ENCODE measurements at places on chromosomes 4 and X. TPM values are rescaled to one million over a fixed set of nuclear protein-coding genes. Genes with fewer than 3 reads are reported as not detected.

- DNase-seq: peak; percentile 84
Observed at GRCh38 chr4:127533028-127533700, 99.6 kb upstream of the INTU start.

CTAG2 gene
- not detected for total RNA-seq

TSPAN7 gene
- 13.7 TPM for total RNA-seq

GRCh38 chr4:41428601-41429279 lies 109.2 kb upstream of the LIMCH1 start:
- DNase-seq: no peak

DNA sequence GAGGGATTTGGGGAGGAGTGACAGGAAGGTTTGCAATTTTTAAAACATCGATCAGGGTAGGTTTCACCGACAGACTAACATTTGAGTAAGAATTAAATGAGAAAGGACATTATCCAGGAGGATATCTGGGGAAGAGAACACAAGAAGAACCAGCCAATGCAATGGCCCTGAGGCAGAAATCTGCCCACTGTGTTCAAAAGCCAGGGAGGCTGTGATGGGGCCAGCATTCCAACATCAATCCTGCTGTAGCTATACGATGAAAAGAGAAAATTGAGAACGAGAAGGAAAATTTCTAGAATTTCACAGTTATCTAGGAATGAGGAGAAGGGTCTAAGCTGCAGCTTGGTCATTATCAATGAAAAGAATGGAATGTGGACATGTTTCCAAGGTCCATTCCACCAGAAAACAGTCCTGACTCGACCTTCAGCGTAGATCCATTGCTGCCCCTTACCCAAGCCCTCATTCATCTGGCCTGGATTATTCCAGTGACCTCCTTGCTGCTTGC lies 84.4 kb downstream of the APBB2 start:
- no peak for DNase-seq

DNA sequence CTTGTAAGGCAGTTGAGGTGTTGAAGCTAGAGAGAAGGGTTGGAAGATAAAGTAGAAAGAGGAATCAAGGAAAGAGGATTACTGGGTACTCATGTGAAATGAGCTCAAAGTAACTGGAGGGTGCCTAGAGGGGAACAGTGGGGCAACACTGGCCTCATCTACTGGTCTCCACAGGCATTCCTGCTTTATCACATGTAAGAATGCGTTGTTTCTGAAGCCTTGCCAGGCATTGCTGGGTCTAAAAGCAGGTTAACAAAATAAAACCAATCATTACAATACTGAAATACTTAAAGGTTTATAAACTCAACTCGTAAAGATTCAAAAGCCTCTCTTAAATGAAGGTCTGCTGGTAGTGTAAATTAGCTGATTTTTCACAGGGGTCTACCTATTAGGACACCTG lies 96.0 kb downstream of the FANCB start:
- no peak for DNase-seq

GRCh38 chr4:25609976-25610375 lies 45.7 kb upstream of the SLC34A2 start:
- DNase-seq: no peak

PPP2R2C gene
- 4.8 TPM for total RNA-seq

- DNase-seq: no peak
Observed at GRCh38 chr4:41282366-41282765, 25.6 kb downstream of the UCHL1 start.

DNA sequence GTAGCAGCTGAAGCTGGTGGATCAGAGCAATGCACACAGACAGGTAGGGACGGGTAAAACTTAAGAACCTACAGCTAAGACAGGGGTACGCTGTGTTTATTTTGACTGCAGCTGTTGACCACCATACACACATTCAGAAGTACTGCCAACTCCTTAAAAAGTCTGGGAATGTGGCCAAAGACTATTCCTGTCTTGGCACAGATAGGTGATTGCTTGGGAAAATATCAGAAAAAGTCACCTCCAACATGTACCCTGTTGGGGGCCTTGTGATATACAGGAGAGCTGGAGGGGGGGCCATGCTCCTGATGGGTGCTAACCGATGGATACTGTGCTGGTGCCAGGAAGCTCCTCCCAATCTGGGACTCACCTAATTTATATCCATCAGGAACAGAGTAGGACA lies 121.2 kb downstream of the VCX2 start:
- DNase-seq: no peak

KIF4A gene
- total RNA-seq: 0.32 TPM

DNA sequence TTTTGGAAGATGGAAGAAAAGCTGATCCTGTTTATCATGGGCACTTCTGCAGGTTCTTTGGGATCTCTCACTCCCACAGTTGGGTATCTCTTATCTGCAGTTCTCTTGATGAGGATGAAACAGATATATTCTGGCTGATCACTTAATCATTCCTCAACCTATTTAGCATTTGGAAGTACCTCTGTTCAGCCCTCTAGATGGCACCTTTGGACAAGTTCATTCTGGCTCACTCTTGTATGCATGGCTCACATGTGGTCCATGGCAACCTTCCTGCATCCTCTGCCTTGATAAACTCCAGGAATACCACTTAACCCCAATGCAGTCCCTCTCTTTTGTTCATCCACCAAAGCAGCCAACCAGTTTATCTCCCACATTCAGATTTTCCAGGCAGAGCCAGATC lies 74.2 kb downstream of the SMARCA5 start:
- no peak for DNase-seq

RENBP gene
- total RNA-seq: 6.9 TPM

DNA sequence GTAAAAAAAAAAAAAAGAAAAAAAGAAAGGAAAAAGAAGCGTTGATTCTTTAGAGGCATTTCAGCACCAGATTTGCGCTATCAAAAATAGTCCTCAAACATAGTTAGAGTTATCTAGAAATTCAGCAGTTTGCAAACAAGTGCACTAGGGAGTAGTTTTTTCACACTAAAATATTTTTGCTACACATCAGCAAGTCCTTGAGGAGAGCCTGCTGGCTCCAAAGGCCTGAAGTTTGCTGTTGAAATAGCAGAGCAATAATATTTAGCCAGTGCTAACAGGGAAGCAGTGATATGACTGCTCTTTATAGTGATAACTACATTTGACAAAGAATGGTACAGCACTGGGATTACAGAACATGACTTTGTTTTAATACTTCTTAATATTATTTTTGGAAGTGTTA lies 472.2 kb downstream of the PCDH7 start:
- DNase-seq: no peak

MTNR1A gene
- not detected for total RNA-seq

DNA sequence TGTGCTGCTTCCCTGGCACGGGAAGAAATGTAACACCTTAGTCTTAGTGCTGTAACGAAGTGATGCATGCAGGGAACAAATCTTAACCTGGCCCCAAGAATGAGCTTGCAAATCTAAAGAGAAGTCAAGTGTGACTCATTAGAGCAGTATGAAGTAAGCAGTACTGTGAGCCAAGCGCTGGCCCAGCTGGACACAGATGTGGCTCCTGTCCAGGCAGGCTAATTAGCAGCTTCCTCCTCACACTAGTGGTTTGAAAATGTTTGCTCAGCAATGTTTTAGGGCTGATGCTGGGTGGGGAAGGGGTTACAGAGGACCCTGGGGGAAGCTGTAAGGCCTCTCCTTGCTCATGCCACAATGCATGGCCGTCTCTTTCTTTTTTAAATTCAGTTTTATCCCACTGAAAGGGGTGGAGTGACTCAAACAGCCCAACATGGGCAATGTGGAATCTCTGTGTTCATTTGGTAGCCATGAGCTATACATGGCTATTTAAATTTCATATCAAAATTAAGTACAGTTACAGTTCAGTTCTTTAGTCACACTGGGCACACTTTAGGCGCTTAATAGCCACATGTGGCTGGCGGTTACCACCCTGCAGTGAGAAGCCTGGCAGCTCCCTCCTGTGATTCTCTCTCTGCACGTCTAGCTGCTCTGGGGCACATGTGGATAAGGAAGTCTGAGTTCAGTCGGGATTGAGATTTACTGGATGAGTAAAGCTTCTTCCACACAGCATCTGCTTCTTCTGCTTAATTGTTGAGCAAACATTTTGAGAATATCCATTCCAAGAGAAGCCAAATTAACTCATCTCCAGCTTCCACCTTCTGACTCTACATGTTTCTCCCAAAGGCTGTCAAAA lies 48.8 kb downstream of the MAP7D2 start:
- peak; percentile 59 for DNase-seq

DNA sequence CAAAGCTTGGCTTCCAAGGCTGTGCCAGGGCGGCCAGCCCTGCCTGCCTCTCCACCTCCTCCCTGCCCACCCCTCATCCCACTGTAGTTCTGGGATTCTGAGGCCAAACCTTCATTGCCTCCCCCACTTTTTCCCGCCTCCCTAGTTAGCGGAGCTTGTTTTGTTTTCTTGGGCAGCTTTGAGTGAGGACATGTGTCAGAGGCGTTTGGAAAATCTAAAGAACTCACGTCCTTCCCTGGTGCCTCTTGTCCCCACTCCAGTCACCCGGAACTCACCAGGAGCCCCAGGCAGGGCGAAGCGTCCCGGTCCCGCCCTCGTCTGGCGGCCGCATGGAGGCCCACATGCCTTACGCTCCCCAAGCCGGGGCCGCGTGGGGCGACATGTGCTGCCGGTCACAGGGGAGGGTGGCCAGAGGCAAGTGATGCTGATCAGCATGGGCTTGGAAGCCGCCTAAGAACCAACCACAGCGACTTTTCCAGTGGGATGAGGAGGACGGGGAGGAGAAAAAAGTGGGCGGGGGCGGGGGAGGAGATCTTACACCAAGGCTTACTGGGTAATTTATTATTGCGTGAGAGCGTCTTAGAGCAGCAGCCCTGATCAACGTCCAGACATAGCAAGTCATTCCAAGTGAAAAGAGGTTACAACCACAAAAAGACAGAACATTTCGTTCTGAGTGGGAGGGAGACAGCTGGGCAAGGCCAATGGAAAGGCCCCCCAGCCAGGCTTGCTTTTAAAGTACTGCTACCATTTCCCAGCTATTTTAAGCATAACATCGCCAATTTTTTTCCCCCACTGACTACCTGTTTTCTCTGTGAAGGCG lies 48.5 kb downstream of the PRPS1 start:
- peak; percentile 91 for DNase-seq
